ENCODE measurements at places on chromosomes 4 and X. TPM values are rescaled to one million over a fixed set of nuclear protein-coding genes. Genes with fewer than 3 reads are reported as not detected.
A peak's percentile ranks its signal among the peaks of the same experiment; 100 is the strongest.

The GPC4 gene
- 15.6 TPM for total RNA-seq

DNA sequence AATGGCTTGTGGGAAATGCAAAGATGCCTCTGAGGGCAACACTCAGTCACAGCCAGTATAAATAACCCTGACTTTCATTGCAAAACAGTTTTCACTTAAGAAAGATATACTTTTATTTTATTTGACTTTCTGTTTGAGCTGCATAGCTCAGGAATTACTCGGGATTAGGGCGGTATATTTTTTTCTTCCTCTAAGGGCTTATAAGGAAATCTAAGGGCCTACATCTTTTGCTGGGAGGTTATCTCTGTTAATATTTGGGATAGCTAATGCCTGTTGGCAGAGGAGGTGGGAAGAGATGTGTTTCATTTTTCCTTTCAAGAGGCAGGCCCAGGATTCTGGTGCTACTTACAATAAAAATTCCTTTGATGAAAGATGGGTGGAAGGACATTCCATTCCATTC, 28.8 kb upstream of the EGFL6 start:
- no peak for DNase-seq
- H3K4me1 ChIP-seq, result no peaks in the 10 kb centered on the region
- H3K27me3 ChIP-seq, result no peaks in the 10 kb centered on the region
- H3K36me3 ChIP-seq, result no peaks in the 10 kb centered on the region
- no peak overlapping the region for H3K27ac ChIP-seq

DNA sequence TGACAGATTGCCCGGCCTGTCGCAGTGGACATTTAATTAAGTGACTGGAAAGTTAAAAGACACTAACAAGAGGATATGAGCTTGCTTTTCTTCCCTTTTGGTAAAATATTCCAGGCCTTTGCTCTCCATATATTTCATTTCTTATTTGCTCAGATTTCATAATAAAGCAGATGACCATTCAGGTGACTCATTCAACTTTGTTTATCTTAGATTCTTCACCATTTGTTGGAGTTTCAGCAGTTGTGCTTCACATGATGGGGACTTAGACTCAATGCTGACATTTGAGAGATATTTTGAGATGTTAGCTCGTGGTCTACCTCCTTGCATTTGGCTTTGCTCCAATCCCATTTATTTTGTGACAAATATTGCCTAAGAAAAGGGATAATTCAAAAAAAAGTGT, 312.2 kb downstream of the ARHGAP24 start:
- no peaks in the 10 kb centered on the region for H3K36me3 ChIP-seq
- peaks cover 3% of the 10 kb centered on the region for H3K27me3 ChIP-seq

GRCh38 chr4:6325788-6326290, 56.2 kb downstream of the WFS1 start:
- no peak for DNase-seq
- peaks cover 4% of the 10 kb centered on the region for H3K36me3 ChIP-seq
- H3K4me1 ChIP-seq, result peaks cover 41% of the 10 kb centered on the region
- H3K27me3 ChIP-seq, result peaks cover 10% of the 10 kb centered on the region

The ABCG2 gene
- total RNA-seq, result 37.0 TPM

- no peak overlapping the region for H3K27ac ChIP-seq
- H3K36me3 ChIP-seq, result no peaks in the 10 kb centered on the region
- DNase-seq, result no peak
These were observed 926 bp downstream of the NDP start for GRCh38 chrX:43971966-43972961.

DNA sequence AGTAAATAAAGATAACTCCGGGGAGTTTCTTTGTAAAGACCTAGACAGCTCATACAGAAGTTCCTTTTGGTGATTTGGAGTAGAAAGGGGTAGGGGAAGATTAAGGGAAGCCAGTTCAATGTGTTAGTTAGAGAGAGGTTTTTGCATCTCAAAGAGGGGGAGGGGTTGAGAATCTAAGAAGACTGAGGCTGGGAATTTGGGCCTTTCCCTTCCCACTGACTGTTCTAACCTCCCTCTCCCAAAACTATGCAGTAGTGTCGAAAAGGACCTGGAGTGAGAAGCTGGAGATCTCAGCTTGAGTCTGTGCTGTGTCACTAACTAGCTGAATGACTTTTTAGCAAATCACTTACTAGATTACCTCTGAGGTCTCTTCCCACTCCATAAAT, 55.7 kb upstream of the CCDC160 start:
- peak overlapping the region; percentile 71 for H3K27ac ChIP-seq
- no peaks in the 10 kb centered on the region for H3K27me3 ChIP-seq
- no peaks in the 10 kb centered on the region for H3K36me3 ChIP-seq
- no peak for DNase-seq

The CT45A10 gene
- not detected for total RNA-seq

- no peak overlapping the region for H3K4me3 ChIP-seq
- H3K36me3 ChIP-seq, result no peaks in the 10 kb centered on the region
- no peaks in the 10 kb centered on the region for H3K4me1 ChIP-seq
- H3K27me3 ChIP-seq, result no peaks in the 10 kb centered on the region
- no peak for DNase-seq
These were observed 317.1 kb downstream of the DCTD start for GRCh38 chr4:182600093-182600492.

- peaks cover 3% of the 10 kb centered on the region for H3K36me3 ChIP-seq
- no peak for DNase-seq
- H3K4me3 ChIP-seq, result peak overlapping the region; percentile 98
These were observed 979 bp downstream of the RP2 start for GRCh38 chrX:46837558-46838485.

- no peak for DNase-seq
- H3K4me1 ChIP-seq, result no peaks in the 10 kb centered on the region
- H3K36me3 ChIP-seq, result no peaks in the 10 kb centered on the region
- no peaks in the 10 kb centered on the region for H3K27me3 ChIP-seq
- no peak overlapping the region for H3K4me3 ChIP-seq
- no peak overlapping the region for H3K27ac ChIP-seq
These were observed 517.7 kb upstream of the GALNT7 start for GRCh38 chr4:172650758-172651530.

- peaks cover 2% of the 10 kb centered on the region for H3K4me1 ChIP-seq
- H3K36me3 ChIP-seq, result no peaks in the 10 kb centered on the region
- no peak overlapping the region for H3K27ac ChIP-seq
- H3K27me3 ChIP-seq, result no peaks in the 10 kb centered on the region
These were observed 14.2 kb downstream of the EDA start for GRCh38 chrX:69630147-69630546.

GRCh38 chrX:20217906-20218305, 48.8 kb downstream of the RPS6KA3 start:
- peaks cover 3% of the 10 kb centered on the region for H3K27me3 ChIP-seq
- H3K36me3 ChIP-seq, result no peaks in the 10 kb centered on the region
- H3K4me3 ChIP-seq, result peak overlapping the region; percentile 87
- no peak for DNase-seq
- peaks cover 23% of the 10 kb centered on the region for H3K4me1 ChIP-seq

GRCh38 chr4:59518005-59518823, 1681.9 kb upstream of the ADGRL3 start:
- H3K4me1 ChIP-seq, result no peaks in the 10 kb centered on the region
- H3K27ac ChIP-seq, result no peak overlapping the region
- peaks cover 4% of the 10 kb centered on the region for H3K36me3 ChIP-seq
- peaks cover 3% of the 10 kb centered on the region for H3K27me3 ChIP-seq
- no peak overlapping the region for H3K4me3 ChIP-seq
- DNase-seq, result no peak

DNA sequence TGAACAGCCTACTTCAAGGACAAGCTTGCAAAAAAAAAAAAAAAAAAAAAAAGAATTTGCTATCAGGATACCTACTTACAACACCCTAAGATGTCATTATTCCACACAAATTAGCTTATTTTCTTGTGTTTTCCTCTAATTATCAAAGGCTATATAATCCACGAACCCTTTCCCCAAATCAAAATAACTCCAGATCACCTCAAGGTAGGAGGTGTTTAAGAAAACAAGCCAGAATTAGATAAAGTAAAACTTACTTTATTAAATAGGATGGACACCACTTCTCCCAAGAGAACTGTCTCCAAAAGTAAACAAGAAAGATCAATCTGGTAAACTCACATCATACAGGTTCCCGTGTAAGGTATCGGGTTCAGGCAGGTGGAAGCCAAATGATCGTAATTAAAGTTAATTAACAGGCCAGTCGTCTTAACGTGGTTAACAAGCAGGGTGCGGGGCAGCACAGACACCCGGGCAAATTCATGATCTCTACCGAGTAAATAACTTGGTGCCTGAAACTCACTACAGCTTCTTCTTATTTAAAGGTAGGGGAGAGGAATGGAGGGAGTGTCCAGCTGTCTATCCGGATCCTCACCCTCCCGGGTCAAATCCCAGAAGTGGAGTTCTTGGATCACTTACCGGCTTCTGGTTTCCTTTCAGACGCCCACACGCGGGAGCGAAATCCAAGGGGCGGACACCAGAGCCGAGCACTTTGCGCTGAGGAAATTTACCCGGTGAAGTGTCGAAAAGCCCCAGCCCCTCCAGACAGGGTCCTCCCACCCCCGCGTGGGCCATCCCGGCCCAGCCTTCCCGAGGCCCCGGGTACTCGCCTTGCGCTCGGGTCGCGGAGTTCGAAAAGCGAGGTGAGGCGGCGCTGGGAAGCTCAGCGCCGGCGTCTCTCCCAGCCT, 708 bp downstream of the ARAP2 start:
- H3K4me1 ChIP-seq, result peaks cover 19% of the 10 kb centered on the region
- peak overlapping the region; percentile 95 for H3K4me3 ChIP-seq
- no peaks in the 10 kb centered on the region for H3K36me3 ChIP-seq
- H3K27ac ChIP-seq, result peak overlapping the region; percentile 72

- no peak overlapping the region for H3K27ac ChIP-seq
- H3K4me1 ChIP-seq, result no peaks in the 10 kb centered on the region
- H3K4me3 ChIP-seq, result no peak overlapping the region
- no peaks in the 10 kb centered on the region for H3K27me3 ChIP-seq
- no peak for DNase-seq
- H3K36me3 ChIP-seq, result no peaks in the 10 kb centered on the region
These were observed 25.0 kb upstream of the PASD1 start for GRCh38 chrX:151538190-151539122.

The HMGB3 gene
- 104 TPM for total RNA-seq

The ZAR1 gene
- total RNA-seq, result not detected

DNA sequence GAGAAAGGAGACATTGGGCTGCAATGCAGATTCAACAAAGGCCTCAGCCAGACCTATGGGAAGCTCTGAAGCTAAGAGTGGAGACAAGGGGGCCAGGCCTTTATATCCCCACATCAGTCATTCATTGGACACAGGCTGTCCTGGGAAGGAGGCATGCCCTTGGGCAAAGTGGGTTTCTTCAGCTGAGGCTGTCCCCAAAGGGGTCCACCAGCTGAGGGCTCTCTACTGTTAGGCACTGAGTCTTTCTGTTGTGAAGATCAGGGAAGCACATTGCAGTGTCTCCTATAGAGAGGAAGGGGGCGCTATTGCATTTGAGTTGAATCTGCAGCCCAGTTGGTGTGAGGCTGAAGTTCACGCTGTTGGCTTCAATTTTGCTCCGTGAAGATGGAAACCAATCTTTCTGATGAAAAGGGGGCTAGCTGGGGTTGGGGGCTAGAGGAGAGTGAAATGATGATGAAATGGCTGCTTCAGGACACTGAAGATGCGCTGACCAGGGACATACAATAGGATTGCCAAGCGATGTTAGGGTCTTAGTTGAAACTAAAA, 48.0 kb downstream of the SLC25A5 start:
- no peaks in the 10 kb centered on the region for H3K4me1 ChIP-seq

GRCh38 chr4:86921608-86922252, 13.1 kb upstream of the AFF1 start:
- no peak overlapping the region for H3K4me3 ChIP-seq
- no peak overlapping the region for H3K27ac ChIP-seq
- H3K27me3 ChIP-seq, result no peaks in the 10 kb centered on the region
- peaks cover 11% of the 10 kb centered on the region for H3K4me1 ChIP-seq
- peaks cover 4% of the 10 kb centered on the region for H3K36me3 ChIP-seq

DNA sequence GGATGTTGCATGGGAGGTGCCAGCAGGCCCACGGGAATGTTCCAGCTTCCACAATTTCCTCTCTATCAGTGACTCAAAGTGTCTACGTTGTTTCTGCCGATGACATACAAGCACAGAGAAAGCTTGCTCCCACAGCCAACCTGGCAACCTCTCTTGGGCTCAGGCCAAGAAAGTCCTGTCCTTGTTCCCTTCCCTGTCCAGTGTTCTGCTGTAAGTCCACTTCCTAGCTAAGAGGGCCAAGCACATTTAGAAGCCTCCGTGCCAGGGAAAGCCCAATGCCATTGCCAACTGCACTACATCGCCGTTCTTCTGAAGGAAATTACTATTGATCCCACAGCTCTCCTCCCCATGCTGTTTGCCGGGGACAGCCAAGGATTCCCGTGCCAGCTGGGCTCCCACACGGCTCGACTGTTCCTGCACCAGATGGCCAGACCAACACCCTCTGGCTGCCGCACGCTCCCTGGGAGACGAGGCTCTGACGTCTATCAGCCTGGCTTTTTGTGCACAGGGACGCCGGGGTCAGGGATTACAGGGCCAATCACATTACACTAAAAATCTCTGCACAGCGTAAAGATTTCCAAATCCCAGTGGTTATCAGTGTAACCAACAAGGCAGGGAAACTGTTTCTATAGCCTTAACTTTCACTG, 284.0 kb downstream of the BCOR start:
- no peak overlapping the region for H3K4me3 ChIP-seq
- H3K27me3 ChIP-seq, result peaks cover 2% of the 10 kb centered on the region
- no peak for DNase-seq
- H3K36me3 ChIP-seq, result no peaks in the 10 kb centered on the region

The DCHS2 gene
- not detected for total RNA-seq

DNA sequence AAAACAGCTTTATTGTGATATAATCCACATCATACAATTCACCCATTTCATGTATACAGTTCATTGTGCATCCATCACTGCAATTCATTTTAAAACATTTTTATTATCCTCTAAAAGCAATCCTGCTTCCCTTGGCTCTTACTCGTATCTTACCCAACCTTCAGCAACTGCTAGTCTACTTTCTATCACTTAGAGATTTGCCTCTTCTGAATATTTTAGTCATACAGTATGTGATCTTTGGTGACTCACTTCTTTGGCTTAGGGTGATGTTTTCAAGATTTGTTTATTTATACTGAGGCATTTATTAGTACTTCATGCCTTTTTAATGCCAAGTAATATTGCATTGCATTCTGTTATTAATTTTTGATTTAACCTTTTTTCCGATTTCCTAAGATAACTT, 15.0 kb upstream of the MSMO1 start:
- H3K4me1 ChIP-seq, result no peaks in the 10 kb centered on the region
- H3K27me3 ChIP-seq, result no peaks in the 10 kb centered on the region
- H3K27ac ChIP-seq, result no peak overlapping the region
- no peaks in the 10 kb centered on the region for H3K36me3 ChIP-seq

DNA sequence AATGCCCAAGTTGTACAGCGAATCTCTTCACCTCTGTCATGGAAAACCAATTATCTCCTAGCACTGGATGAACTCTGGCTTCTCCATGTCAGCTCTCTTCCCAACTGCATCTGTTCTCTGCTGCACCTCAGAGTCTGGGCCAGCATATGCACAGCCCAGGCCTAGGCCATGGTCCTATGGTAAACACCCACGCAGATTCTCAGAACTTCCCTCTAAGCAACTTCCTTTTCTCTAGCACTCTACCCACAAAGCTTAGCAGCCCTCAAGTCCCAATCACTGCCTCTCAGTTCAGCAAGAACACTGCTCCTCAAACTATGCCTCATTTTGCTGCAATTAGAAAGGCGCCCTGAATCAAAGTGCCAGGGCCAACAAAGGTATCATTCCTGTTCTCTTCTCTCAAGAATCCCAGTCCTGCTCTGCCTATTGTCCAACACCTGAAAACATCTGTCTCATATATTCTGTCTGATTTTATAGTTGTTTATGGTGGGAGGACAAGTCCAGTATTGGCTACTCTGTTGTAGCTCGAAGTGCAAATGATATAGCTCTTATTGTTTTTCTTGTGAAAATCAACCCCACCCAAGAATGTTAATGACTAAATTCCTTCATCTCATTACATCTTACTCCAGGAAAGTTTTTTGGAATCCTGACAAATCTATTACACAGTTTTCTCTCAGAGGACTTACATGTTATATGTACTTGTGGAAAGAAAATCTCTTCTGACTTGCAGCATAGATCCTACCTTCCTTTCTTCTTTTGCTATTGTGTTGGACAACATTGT, 85.4 kb downstream of the DCHS2 start:
- DNase-seq, result no peak
- H3K36me3 ChIP-seq, result no peaks in the 10 kb centered on the region
- H3K4me3 ChIP-seq, result no peak overlapping the region
- H3K27me3 ChIP-seq, result peaks cover 2% of the 10 kb centered on the region
- no peaks in the 10 kb centered on the region for H3K4me1 ChIP-seq
